ENCODE measurements at places on chromosomes 13 and 19.

DNA sequence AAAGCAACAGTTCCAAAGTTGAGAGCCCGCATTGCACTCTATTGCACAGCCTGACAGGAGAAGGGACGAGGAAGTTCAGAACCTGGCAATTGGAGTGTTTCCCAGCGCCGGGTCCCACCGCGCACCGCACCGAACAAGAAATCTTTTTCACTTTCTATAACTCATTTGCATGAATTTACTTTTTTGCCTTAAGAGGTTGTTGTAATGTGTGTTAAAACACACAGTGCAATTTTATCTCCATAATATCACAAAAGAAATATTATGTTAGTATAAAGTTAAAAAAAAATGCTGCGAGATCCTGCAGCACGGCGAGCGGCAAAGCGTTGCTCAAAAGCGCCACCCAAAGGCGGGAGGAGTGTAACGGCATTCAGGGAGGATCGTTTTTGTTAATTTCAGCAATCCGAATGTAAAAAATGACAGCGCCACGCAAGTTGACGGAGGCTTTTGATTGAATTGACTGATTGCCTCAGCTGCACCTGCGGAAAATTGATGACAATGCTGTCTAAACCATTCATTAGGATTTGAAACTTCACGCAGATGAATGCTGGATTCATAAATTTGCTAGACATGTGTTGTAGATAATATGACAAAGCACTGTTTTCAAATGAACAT lies 303.6 kb upstream of the ZNF507 start:
- H3K27me3 ChIP-seq: peaks cover 23% of the 10 kb centered on the region
- H3K4me1 ChIP-seq: no peaks in the 10 kb centered on the region

- H3K4me1 ChIP-seq: peaks cover 61% of the 10 kb centered on the region
- peaks cover 12% of the 10 kb centered on the region for H3K36me3 ChIP-seq
- peak; percentile 87 for DNase-seq
- peak overlapping the region; percentile 99 for H3K27ac ChIP-seq
- peak overlapping the region; percentile 96 for H3K4me3 ChIP-seq
- H3K27me3 ChIP-seq: no peaks in the 10 kb centered on the region
Observed at GRCh38 chr19:42279902-42280814, 11.1 kb downstream of the CIC start.

DNA sequence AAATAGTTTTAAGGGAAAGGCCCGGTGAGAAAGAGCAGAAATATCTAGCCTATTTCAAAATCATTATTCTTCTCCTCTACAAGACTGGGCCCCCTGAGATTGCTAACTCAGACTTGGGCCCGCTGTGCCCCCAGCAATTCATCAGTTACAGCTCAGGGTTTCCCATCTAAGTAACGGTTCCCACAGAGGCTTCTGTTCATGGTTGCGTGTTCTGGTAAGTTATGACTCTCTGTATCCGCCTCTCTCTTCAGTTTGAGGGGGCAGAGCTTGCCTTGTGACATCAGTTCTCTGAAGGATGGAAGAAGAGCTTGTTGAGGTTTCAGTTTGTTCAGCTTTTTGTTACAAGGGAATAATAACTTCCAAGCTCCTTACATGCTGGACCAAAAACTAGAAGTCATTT lies 11.6 kb downstream of the ZNF57 start:
- H3K27ac ChIP-seq: no peak overlapping the region
- H3K27me3 ChIP-seq: no peaks in the 10 kb centered on the region
- no peak for DNase-seq
- H3K4me1 ChIP-seq: peaks cover 5% of the 10 kb centered on the region

- no peak for DNase-seq
- no peaks in the 10 kb centered on the region for H3K36me3 ChIP-seq
- no peak overlapping the region for H3K27ac ChIP-seq
- no peaks in the 10 kb centered on the region for H3K27me3 ChIP-seq
- H3K4me3 ChIP-seq: no peak overlapping the region
- H3K4me1 ChIP-seq: no peaks in the 10 kb centered on the region
Observed at GRCh38 chr13:96426167-96426566, 336.3 kb downstream of the HS6ST3 start.

DNA sequence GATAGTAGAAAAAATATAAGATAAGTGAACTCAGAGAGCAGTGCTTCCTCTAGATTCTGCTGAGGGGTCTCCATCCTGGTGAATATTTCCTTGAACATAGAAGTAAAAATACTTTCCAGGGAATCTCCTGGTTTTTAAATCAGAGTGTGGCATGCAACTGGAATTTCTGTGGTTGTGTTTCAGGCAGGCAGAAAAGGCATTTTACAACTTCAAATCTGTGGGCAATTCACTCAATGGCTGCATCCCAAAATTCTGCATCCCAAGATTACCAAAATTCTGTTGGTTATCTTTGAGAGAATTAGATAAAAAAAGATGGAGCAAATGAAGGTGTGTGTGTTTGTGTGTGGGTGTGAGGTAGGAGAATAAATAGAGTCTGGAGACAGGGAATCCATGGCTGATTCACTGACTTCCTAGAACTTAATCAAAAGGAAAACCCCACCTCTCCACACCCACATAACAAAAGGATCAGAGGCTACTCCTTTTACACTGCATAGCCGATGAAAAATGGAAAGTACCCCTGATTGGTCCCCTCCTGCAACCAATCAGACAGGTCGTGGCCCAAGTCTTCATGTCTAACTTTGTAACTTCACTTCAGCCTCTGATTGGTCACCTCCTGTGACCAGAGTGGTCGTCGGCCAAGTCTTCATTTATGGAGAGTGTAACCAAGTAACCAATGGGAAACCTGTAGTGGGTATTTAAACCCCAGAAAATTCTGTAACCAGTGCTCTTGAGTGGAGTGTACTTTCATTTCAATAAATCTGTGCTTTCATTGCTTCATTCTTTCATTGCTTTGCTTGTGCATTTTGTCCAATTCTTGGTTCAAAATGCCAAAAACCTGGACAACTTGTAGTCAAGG lies 112.8 kb downstream of the DLEU7 start:
- no peak for DNase-seq
- peaks cover 9% of the 10 kb centered on the region for H3K27me3 ChIP-seq
- H3K4me3 ChIP-seq: no peak overlapping the region
- H3K4me1 ChIP-seq: peaks cover 6% of the 10 kb centered on the region

DNA sequence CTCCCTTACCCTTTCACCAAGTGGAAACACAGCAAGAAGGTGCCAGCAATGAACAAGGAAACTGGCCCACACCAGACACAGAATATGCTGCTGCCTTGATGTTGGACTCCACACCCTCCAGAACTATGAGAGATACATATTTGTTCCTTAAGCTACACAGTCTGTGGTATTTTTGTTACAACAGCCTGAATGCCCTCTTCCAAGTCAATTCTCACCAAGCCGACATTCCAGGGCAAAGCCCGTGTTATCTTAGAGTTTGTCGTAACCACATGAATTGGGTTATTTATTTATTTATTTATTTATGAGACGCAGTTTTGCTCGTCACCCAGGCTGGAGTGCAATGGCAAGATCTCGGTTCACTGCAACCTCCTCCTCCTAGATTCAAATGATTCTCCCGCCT lies 14.9 kb downstream of the FGF21 start:
- H3K4me1 ChIP-seq: no peaks in the 10 kb centered on the region
- H3K27ac ChIP-seq: no peak overlapping the region
- H3K27me3 ChIP-seq: peaks cover 9% of the 10 kb centered on the region
- no peaks in the 10 kb centered on the region for H3K36me3 ChIP-seq
- H3K4me3 ChIP-seq: no peak overlapping the region
- no peak for DNase-seq

DNA sequence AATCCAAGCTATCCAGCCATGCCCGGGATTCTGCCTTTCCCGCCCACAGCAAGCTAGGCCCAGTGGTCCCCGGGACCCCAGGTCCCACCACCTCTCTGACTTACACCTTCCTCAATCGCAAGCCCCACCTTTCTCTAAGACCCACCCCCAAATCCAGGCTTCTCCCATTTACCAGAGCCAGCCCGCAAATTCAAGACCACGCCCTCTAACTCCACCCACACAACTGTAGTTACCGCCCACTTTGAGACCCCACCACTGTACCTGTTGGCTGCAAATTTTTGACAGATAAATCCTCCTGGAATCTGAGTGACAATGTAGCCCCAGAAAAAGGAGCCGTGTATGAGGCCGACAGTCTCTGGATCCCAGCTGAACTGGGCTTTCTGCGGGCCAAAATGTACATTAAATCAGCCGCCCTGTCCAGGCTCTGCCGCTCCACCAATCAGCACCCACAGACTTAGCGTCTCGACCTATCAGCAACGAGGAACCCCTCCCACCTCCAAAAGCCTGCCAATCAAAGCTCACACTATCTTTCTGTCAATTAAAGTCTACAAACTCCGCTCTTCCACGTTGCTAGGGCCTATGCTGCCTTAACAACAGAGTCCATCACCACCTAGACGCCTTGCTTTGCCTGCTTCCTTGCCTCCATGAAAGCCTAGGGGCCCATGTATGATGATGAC lies 6.3 kb downstream of the SLC17A7 start:
- DNase-seq: no peak
- H3K4me1 ChIP-seq: peaks cover 15% of the 10 kb centered on the region
- peaks cover 89% of the 10 kb centered on the region for H3K27me3 ChIP-seq
- no peak overlapping the region for H3K27ac ChIP-seq
- no peak overlapping the region for H3K4me3 ChIP-seq

GRCh38 chr19:1073063-1073955 lies 6.3 kb downstream of the ARHGAP45 start:
- H3K4me3 ChIP-seq: peak overlapping the region; percentile 22
- peaks cover 45% of the 10 kb centered on the region for H3K4me1 ChIP-seq
- DNase-seq: no peak
- peak overlapping the region; percentile 61 for H3K27ac ChIP-seq
- H3K27me3 ChIP-seq: no peaks in the 10 kb centered on the region

DNA sequence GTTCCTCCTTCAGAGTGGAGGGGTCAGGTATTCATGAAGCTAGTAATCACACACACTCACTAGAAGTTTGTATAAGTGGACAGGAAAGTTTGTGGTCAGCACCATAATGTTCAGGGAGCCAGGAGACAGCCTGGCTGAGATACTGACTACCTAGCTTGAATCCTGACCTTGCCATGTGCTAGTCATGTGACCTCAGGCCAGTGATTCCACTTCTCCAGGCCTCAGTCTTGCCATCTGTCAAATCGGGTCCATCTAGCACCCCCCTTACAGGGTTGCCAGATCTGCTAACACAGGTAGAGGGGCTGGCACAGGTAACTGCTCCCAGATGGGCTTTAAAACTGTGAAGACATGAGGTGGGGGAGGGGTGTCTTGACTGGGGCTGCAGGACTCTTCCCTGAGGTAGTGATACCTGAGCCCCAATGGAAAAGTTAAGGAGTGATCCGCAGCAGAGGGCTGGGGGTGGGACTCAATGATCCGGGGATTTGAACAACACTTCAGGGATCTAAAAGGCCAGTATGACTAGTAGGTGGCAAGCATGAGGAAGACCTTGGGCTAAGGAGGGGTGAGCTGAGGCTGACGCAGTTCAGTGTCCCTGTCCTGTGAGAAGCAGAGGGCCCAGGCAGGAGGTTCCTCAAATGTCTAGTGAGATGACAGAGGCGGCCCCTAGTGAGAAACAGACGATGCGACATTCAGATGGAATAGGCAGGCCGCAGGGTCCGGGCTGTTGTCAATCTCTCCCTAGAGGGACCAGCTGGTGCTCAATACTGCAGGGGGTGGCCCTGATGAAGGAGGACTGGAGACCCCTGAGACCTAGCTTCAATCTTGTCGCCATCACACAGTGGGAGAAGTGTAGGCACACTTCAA lies 8.5 kb downstream of the ACTMAP start:
- H3K36me3 ChIP-seq: peaks cover 14% of the 10 kb centered on the region
- H3K4me1 ChIP-seq: peaks cover 10% of the 10 kb centered on the region

DNA sequence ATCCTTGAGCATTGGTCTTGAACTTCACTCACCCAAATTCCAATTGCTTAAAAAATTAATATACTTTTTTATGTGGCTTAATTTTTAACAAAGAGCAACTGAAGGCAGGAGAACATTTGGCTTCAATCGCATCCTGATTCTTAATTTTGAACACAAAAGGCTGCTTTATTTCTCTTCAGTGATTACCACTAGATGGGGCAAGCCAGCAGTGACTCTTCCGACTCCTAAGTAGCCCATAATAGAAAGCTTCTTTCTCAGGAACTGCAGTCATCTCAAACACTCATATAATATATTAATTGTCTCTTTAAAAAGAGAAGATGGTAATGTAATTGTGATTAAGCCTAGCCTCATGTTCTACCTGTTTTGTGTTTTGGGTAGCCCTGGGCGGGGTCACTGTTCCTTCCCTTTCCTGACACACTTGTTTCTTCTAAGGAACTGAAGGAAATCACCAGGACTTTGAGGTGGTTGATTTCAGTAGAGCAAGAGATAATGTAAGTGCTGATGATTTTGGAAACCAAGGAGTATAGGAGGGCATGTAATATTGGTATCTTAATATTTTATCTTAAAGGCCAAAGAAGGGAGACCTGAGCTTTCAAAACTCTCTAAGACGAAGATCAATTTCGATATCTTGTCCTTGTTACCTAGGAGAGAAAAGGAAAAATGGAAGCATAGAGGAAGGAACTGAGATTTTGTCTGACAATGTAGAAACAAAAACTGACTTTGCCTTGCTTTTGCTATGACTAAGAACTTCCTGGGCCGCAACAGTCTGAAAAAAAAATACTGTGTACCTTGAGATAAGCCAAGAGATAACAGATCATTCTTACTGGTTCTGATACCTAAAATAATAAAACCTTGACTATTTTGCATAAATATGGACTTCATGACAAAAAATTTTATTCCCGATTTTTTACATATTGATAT lies 73.1 kb downstream of the TNFSF13B start:
- DNase-seq: no peak
- no peaks in the 10 kb centered on the region for H3K36me3 ChIP-seq
- peaks cover 9% of the 10 kb centered on the region for H3K4me1 ChIP-seq
- peaks cover under 1% of the 10 kb centered on the region for H3K27me3 ChIP-seq
- no peak overlapping the region for H3K27ac ChIP-seq

GRCh38 chr19:51783372-51783771 lies 11.6 kb upstream of the FPR3 start:
- H3K4me3 ChIP-seq: no peak overlapping the region
- DNase-seq: no peak
- H3K27me3 ChIP-seq: no peaks in the 10 kb centered on the region
- no peak overlapping the region for H3K27ac ChIP-seq

DNA sequence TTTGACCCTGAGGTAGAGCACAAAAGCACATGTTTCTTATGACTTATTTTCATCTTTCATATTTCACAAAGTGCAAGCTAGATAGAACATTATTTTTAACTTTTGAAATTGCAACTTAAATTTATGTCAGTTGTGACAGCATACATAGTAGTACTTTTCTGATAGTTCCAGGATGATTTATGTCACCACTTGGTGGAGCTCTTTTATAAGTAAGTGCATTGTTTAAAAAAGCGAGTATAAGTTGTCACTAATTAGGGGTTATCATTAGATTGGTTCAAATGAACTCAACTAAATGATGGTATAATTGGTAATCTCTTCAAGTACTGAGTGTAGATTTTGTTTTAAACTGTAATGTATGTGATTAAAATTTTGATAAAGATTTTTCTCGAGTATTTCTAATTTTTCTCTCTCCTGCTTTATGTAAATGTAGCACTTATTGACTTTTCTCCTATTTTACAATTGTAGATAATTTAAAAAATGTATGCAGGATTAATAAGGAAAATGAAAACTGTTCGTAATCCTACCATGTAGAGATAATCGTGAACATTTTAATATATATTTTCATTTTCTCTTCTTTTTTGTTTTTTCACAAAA lies 31.1 kb downstream of the RB1 start:
- DNase-seq: no peak
- no peak overlapping the region for H3K4me3 ChIP-seq
- H3K27me3 ChIP-seq: no peaks in the 10 kb centered on the region
- peaks cover 20% of the 10 kb centered on the region for H3K36me3 ChIP-seq
- peaks cover 13% of the 10 kb centered on the region for H3K4me1 ChIP-seq

GRCh38 chr13:60328073-60328472 lies 68.9 kb upstream of the TDRD3 start:
- peaks cover 7% of the 10 kb centered on the region for H3K27me3 ChIP-seq
- no peak overlapping the region for H3K4me3 ChIP-seq
- H3K36me3 ChIP-seq: no peaks in the 10 kb centered on the region
- no peaks in the 10 kb centered on the region for H3K4me1 ChIP-seq
- no peak overlapping the region for H3K27ac ChIP-seq

Measured in activated T-helper 1 cell treated with anti-CD3 and anti-CD28 coated beads, Interleukin-12 subunit alpha, Interleukin-12 subunit beta, Interleukin-2, Interleukin-4 antibody, amounts not matched to agents 30 ng/mL and 10 ng/mL and 1 ng/mL, durations not matched to agents 14 hours and 24 hours and 36 hours (primary cell).